ENCODE measurements at places on chromosomes 4 and X.

- DNase-seq: no peak
Measured at GRCh38 chrX:16633754-16634153, 16.2 kb upstream of the S100G start.

DNA sequence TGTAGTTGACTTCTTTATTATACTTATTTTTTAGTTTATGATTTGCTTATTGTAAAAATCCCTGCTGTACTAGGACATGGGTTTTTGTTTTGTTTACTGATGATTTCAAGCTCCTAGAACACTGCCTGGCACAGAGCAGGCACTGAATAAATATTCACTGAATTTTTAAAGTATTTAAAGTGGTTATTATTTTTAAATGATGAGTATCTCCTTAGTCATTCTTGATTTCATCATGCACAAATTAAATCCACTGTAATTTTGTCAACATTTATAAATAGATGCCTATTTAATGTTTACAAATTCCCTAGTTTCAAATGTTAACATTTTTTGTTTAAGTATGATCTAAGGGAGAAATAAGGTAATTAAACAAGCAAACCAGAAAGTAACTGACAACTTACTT is 367.9 kb upstream of the SLIT2 start:
- no peak for DNase-seq

DNA sequence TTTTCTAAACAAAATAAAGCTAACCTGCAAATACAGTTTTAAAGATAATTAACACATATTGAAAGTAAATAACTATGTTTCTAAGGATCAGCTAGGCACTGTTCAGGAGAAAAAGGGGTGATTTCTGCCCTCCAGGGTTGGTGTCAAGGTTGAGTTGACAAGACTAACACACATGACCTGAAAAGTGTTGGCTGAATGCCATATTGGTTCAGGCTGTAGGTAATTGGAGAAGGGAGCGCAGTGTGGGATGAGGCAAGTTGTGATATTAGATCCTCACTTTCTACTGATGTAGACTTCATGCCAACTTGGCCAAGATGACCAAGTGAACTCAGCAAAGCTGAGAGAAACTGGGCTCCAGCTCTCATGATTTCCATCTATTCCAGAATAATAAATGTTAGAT is 42.2 kb downstream of the PPM1K start:
- DNase-seq: no peak

- DNase-seq: no peak
Measured at GRCh38 chrX:17644001-17644400, 93.3 kb upstream of the SCML1 start.

DNA sequence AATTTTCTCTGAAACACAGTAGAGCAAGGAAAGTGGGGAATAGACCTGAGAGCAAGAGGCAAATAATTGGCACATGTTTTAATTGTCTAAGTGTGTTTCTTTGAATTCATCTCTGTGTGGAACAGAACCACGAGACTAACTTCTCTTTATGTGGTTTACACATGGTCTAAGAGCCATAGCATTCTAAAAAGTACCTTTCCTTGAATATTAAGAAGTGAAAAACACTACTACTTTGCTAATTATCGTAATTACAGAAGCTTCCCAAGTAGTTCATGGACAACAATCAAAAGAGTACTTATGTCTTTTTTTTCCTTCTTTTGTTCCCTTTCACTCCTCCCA is 2.9 kb upstream of the CYBB start:
- DNase-seq: peak; percentile 47

DNA sequence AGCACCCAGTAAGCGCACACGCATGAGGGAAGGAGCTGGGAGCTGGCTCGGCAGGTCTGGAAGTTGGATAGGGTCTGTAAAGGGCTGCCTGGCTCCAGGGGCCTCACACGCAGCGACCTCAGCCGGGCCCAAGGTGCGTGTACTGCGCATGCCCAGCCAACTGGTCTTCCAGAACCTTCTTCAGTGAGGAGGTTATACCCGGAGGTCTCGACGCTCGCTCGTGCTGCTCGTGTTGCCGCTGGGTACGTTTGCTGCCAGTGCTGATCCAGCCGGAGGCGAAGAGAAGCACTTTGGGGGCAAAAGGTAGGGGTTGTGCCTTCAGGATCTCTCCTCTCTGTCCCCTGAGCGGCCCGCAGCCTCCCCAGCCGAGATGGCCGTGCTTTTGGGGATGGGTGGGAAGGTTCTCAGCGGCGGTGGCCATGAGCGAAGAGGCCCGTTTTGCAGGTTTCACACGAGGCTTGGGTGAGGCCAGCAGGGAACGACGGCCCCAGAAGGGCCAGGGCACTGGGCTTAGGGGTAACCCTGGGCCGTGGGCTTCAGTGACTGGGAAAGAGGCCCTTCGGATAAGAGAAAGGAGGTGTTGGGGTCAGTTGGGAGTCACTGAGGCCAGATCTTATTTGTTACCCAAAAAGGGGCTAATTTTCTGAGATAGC is 3.8 kb upstream of the CXCL9 start:
- no peak for DNase-seq

GRCh38 chrX:138929926-138930582 is 218.5 kb upstream of the FGF13 start:
- no peak for DNase-seq

- no peak for DNase-seq
Measured at GRCh38 chrX:68061206-68061535, 372.1 kb downstream of the OPHN1 start.

GRCh38 chr4:55303760-55304165 is 42.3 kb upstream of the SRD5A3 start:
- peak; percentile 32 for DNase-seq

GRCh38 chr4:17347445-17347844 is 164.4 kb downstream of the QDPR start:
- no peak for DNase-seq

DNA sequence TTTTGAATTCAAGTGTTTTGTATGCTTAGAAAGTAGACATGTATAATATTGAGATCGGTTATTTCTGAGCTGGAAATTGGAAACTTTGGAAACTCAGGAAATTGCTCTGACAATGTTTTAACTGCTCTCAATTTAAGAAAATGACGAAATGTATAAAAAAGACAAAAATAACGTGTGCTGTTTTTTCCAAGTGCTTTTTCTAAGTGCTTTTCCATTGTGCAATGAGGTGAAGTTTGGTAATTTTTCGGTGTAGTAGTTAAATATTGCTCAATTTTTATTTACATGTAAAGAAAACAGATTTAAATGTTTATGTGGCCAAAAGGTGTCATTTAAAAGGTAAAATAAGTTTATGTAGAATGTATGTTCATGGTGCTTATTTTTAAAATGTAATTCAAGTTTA is 39.4 kb upstream of the RHOH start:
- DNase-seq: no peak

DNA sequence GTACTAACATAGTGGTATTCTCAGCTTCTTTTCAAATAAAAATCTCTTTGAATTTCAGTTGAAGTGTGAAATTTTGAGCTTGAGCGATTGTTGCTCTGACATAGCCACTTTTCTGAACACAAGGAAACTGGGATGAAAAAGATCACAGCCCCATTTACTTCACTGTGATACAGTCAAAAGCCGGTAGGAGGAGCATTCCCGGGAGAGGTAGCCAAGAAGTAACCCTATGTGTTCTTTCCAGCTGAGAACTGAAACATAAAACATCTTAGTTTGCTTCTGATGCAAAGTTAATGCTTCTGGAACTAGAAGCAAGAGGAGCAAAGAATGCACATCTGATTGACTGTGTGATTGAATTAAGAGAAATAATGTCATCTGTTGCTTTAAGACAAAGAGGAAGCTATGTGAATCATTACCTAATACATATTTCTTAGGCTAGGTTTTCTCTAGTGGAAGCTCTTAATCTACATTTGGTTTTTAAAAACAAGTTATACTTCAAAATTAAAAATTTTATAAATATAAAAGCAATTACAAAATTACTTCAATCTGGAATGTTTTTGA is 88.3 kb upstream of the UNC5C start:
- DNase-seq: no peak

GRCh38 chr4:95325665-95326064 is 223.1 kb downstream of the UNC5C start:
- no peak for DNase-seq

GRCh38 chr4:1753697-1754311 is 32.5 kb downstream of the TACC3 start:
- no peak for DNase-seq

- peak; percentile 5 for DNase-seq
Measured at GRCh38 chr4:180150818-180151217, 2092.4 kb upstream of the TENM3 start.

DNA sequence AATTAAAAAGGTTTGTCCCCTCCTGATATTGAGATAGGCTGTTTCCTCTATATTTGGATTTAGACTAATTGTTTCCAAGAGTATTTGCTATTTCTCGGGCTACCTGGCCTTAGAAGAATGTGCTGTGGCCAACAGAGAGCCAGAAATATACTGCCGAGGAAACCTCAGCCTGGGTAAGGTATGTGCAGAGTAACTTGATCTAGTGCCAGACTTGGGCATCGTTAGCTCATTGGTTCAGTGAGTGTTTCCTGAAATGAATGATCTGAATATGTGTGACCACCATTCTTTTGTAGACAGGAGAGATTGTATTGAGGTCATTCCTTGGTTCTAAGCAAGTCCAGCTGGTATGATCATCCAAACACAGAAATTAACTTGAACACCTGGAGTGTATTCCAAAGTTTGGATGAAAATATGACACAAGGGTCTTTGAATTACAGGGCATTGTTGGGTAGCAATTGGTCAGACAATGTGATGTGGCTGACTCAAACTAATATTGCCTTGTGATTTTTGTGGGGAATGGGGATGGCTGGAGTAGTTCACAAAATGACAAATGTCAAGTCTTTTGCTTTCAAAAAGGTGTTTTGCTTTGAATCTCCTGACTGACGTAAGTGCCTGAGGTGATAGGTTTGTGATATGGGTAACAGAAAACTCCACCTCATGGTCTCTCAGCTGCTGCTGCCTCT is 100.2 kb upstream of the CXCL13 start:
- no peak for DNase-seq

DNA sequence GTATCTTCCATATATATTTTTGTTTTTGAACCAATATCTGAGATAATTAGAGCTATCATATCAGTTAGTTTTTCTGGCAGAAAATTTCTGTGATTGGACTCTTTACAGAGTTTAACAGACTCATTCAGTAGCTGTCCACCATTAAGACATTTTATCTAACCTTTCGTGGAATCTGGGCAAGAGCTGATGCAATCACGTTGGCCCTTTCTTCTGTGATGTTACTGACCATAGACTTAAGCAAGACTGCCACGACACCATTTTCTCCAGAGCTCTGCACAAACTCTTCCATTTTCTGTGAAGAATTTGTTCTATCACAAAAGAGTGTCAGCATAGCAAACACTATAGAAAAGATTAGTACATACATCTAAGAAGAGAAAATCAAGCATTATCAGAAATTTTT is 41.8 kb upstream of the UGT2B15 start:
- DNase-seq: no peak

GRCh38 chrX:46703980-46704379 is 54.9 kb downstream of the SLC9A7 start:
- DNase-seq: no peak

DNA sequence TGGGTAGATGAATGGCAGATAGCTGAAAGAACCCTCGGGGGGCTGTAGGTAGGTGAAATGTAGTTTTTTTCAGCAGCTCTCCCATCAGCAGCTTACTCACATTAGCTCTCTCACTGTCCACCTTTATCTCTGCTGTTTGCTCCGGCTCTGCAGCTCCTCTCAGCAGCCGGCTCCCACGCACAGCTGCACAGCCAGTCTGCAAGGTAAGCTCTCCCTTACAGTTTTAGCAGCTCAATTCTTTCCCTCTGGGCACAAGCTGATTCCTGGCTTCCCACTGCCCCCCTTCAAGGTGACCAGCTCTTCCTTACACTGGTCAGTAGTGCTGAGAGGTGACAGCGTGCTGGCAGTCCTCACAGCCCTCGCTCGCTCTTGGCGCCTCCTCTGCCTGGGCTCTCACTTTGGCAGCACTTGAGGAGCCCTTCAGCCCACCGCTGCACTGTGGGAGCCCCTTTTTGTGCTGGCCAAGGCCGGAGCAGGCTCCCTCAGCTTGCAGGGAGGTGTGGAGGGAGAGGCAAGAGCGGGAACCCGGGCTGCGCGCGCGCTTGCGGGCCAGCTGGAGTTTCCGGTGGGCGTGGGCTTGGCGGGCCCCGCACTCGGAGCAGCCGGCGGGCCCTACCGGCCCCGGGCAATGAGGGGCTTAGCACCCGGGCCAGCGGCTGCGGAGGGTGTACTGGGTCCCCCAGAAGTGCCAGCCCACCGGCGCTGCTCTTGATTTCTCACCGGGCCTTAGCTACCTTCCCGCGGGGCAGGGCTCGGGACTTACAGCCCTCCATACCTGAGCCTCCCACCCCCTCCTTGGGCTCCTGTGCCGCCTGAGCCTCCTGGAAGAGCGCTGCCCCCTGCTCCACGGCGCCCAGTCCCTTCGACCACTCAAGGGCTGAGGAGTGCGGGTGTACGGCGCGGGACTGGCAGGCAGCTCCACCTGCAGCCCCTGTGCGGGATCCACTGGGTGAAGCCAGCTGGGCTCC is 393.6 kb downstream of the CENPC start:
- DNase-seq: no peak

DNA sequence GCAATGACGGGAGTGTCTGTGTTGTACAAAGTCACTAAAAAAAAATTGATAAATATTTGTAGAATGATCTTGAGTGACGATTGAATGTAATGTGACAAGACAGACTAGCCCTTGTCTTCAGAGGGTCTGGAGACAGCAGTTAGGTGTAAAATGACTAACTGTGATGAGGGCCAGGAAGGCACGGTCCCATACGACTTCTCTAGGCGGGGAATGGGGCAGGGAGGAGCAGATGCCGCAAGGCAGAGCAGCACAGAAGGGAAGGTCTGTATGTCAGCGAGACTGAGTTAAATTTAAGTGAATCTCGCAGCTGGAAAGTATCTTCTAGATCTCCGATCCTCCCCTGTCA is 405 bp downstream of the CENPE start:
- DNase-seq: no peak

Data from inflammatory macrophage (primary cell).